Naive B cell (primary cell): ENCODE measurements at places on chromosomes 5 and 9. TPM values are rescaled to one million over a fixed set of nuclear protein-coding genes. Genes with fewer than 3 reads are reported as not detected.

Gene PLAC8L1
- not detected for polyA plus RNA-seq

Gene CCDC183
- polyA plus RNA-seq, result not detected

Gene LECT2
- polyA plus RNA-seq, result not detected

Gene FUBP3
- 24.5 TPM for polyA plus RNA-seq

Gene PTPA
- polyA plus RNA-seq, result 15.7 TPM

Gene TNFSF15
- not detected for polyA plus RNA-seq

Gene IL17B
- not detected for polyA plus RNA-seq
